ENCODE measurements at places on chromosomes 13 and 19.
A peak's percentile ranks its signal among the peaks of the same experiment; 100 is the strongest.

DNA sequence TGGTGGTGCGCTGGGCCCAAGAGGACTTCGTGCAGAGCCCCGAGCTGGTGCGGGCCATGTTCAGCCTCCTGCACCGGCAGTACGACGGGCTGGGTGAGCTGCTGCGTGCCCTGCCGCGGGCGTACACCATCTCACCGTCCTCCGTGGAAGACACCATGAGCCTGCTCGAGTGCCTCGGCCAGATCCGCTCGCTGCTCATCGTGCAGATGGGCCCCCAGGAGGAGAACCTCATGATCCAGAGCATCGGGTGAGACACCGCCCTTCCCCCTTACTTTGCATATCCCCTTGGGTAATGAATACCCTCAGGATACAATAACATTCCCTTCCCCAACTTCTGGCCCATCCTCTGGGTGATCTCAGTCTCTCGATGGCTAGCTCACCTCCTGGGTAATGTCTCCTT is 60.9 kb downstream of the RYR1 start:
- DNase-seq = no peak

GRCh38 chr19:45729800-45730290 is 851 bp downstream of the FBXO46 start:
- no peak for DNase-seq

DNA sequence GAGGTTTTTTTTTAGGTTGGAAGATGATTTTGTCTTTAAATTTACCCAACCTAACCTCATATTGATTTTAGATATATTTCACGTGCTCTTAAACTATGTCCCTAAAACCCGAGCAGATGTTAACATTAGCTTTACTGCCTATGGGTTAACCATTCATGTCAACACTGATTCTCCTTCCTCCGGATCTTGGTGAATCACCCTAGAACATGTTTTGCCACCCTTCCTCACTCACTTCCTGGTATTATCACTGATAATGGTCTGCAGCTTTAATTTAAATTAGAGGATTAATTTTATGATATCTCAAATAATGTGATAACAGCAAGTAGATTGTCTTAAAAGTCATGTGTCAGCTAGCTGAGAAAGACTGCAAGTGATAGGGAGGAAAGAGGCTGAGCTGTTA is 31.9 kb downstream of the HTR2A start:
- no peak for DNase-seq

DNA sequence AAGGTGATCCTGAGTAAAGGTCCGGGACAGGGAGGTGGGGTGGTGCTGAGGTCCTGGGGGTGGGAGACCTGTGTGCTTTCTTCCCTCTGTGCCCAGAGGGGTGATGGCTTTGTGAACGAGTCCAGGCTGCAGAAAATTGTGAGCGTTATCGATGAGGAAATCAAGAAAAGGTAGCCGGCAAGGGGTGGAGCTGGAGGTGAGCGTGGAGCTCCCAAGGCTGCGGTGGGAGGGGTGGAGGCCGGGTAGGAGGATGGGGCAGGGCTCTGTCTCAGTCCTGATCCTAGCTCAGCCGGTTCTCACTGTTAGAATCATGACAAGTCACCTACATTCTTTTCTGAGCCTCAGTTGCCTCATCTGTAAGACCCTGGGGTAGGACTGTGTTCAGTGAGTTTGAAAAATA is 4.0 kb downstream of the SELENOV start:
- no peak for DNase-seq

DNA sequence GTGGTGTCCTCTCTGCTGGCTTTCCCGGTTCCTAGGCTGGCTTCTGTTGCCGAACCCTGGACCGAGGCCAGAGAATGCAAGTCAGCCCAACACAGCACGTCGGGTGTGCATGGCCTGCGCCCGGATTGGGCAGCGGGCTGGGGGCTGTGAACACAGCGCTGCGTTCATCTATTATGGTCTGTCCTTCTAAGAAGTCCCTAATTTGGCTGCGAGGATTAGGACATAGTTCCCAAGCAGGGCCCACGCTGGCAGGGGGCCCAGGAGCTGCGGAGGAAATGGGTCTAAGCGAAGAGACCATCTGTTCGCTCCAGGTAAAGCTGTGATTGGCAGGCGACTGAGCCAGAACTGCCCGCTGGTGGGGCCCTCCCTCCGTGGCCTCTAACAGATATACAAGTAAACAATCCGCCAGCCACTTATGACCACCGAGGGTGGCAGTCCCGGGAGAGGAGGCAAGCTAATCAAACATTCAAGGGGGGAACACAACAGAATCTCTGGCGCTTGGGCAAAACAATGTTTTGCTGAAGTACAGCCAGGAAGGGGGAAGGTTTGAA is 6.0 kb downstream of the SYCE2 start:
- DNase-seq = no peak

- peak; percentile 17 for DNase-seq
Observed at GRCh38 chr19:29843180-29844051, 31.6 kb downstream of the CCNE1 start.

DNA sequence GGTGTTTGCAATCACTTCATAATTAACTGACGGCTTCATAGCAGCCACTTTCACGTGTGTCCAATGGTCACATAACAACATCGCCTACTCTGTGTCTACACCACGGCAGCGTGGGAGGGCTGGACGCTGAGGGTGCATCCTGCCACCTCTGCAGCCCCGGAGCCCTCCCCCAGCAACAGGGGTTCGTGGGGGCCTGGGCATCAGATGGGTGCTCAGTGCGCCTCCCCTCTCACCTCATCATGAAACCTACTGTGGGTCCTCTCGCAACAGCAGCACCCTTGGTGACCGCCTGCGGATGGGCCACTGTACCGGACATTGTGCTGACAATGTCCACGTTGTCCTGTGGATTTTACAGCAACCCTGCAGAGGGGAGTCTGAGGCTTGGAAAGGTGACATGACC is 193.5 kb downstream of the UQCRFS1 start:
- no peak for DNase-seq

DNA sequence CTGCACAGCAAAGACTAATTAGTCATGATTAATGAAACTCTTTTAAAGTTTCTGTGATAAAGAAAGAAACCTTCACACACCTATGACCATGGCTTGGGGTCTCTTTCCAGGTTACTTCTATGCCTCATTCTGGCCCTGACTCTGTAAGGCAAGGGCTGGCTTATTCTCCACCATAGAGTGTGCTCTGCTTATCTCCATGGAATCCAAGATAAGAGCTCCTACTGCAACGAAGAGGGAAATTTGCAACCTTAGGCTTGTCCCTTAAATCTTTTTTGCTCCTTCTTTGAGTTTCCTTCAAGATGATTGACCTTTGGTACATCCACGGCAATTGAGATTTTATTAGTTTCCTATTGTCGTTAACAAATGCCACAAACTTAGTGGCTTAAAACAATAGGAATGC is 239.9 kb downstream of the SPRY2 start:
- DNase-seq = no peak

Data from naive thymus-derived CD8-positive, alpha-beta T cell (primary cell).